ENCODE measurements at places on chromosomes 5 and 9. TPM values are rescaled to one million over a fixed set of nuclear protein-coding genes. Genes with fewer than 3 reads are reported as not detected.

FBP2 gene
- total RNA-seq, result 0.06 TPM

FEM1C gene
- total RNA-seq, result 7.2 TPM

NDOR1 gene
- total RNA-seq, result 15.2 TPM

FOXD4L3 gene
- 0.12 TPM for total RNA-seq

FPGS gene
- 49.1 TPM for total RNA-seq

FAM174A gene
- total RNA-seq, result 13.0 TPM

CPEB4 gene
- 24.8 TPM for total RNA-seq

SLC6A7 gene
- not detected for total RNA-seq

SLC22A4 gene
- total RNA-seq, result 6.4 TPM

NUDT12 gene
- total RNA-seq, result 1.3 TPM

TRIO gene
- total RNA-seq, result 105 TPM

EGFLAM gene
- 0.37 TPM for total RNA-seq

ZNG1A gene
- 27.3 TPM for total RNA-seq

PDE8B gene
- total RNA-seq, result 1.7 TPM

PCA3 gene
- total RNA-seq, result not detected

ANKRD20A1 gene
- 0.51 TPM for total RNA-seq

Data from A549 treated with Hydrocortisone at 1 μM for 4 hours (cell line).